MM.1S (cell line): ENCODE measurements at places on chromosomes 11 and 22.
A peak's percentile ranks its signal among the peaks of the same experiment; 100 is the strongest.

DNA sequence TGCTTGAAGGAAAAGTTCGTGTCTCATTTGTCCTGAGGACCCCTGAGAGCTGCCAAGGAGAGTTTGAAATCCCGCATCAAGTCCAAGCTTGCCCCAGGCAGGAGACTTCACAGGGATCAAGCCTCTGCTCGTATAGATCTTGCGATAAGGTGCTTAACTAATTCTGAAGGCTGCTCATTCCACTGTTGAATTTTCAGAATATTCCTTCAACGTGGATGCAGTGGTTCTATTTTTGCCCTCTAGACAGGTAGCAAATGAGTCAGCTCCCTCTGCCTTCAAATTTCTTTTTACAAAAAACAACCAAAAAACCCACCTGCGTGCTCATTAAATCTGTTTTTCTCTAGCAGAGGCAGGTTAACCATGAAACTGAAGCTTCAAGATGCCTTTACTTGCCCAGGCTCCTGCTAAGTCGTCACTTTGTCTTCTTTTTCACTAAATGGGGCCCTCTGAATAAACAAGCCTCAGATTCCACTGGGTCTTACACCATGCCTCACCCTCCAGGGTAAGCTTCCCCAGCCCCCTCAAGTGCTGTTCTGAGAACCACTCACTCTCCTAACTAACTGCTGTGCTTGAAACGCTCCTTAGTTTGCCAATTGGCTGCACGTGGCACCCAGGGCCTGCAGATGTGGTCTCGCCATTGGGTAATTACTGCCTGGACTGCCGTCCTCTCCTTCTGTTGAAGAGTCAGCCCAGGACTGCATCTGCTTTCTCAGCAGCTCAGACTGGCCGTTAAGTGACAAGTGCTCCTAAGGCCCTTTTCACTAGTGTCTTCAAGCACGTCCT lies 105.0 kb downstream of the TRPC6 start:
- no peak for DNase-seq

DNA sequence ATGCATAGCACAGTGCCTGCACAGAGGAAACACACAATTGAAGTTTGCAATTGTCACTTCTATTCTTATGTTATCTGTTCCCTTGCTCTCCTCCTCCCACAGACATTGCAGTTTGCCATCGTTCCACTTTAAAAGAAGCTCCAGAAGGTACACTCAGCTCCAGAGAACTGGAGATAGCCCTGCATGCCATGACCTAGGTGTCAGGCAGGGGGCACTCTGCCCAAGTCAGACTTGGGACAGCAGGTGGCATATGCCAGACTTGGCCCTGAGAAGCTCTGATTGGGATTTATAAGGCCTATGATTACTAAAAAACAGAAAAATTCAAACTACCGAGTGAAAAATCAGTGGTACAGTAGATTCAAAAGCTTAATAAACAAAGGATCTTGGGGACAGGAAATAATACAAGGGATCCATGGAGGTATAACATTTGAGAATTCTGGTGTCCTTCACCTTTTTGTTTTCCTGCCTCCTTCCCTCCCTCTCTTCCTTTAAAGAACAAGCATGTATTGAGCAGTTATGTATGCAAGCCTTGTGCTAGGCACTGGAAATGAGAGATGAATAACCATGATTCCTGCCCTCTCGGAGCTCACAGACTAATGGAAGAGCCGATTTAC lies 40.0 kb downstream of the TENM4 start:
- no peak for DNase-seq

DNA sequence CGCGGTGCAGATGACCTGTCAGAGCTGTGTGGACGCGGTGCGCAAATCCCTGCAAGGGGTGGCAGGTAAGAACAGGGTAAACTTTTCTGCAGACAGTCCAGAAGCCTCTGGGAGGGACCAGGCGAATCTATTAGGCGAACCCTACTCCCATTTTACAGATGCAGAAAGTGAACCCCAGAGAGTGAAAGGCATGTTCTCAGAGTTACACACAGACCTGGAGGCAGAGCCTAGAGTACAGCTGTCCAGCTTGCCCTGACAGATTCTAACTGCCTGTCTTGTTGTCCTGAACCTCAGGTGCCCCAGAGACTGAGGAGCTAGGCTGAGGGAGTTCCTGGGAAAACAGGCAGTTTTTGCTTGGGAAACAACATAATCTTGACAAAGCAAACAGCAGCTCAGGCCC lies 665 bp downstream of the CCS start:
- DNase-seq, result no peak

GRCh38 chr11:63567044-63567840 lies 4.1 kb upstream of the PLAAT2 start:
- peak; percentile 73 for DNase-seq
